Uterus (tissue), 4 donors: ENCODE measurements at places on chromosomes 11 and 22.

DNA sequence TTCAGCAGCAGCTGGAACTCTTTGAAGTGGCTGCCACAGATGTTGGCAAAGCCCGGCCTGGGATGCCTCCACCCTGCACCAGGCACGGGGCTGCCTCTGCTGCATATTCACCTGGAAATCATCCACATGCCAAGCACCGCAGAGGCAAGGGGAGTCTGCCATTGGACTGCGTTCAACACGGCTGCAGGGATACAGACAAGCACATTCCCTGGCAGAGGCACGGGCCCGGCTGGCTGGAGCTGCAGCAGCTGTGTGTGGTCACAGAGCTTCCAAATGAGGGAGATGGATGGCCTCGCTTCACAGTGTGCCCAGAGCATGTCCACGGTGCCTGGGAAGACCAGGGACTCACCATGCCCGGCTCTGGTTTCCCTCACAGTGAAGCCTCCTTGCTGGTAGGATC lies 1378.9 kb downstream of the TBC1D22A start:
- no peak for DNase-seq

DNA sequence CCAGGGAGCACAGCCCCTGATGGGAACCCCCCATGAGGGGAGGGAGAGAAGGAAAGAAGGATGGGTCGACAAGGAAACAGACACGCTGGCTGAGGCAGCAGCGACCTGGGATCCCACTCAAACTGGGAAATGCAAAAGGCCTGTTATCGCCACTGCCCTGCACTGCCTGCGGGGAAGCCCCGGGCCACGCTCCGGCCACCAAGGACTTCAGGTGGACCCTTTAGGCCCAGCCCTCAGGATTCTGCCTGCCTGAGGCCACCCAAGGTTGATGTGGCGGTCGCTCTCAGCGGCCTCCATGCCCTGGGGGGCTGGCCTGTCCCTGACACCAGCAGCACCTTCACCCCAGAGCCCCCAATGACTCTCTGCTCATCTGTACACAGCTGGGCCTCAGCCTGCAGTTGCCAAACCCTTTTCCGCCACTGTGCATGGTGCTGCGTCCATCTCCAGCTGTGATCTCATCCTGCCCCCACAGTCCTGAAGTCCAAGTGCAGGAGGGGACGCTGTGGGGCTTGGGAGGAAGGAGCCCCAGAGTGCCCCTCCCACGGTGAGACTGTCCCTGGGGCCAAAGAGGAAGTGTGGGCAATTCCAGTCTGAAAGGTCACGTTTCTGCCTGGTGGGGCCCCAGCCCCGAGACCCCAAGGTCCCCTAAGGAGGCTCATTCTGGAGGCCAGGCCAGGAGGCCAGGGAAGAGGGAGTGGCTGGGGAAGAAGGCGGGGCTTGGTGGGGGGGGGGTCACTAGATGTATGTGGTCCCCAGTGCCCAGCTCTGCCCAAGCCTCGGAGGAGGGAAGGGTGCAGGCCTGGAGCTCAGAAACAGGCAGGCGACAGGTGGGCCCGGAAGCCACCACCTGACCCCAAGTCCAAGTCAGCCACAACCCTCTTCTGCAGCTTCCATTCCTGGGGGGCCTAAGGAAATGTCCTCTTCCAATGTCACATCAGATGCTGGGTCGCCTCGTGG lies 31.6 kb downstream of the OSBPL5 start:
- DNase-seq: peak; percentile 10

DNA sequence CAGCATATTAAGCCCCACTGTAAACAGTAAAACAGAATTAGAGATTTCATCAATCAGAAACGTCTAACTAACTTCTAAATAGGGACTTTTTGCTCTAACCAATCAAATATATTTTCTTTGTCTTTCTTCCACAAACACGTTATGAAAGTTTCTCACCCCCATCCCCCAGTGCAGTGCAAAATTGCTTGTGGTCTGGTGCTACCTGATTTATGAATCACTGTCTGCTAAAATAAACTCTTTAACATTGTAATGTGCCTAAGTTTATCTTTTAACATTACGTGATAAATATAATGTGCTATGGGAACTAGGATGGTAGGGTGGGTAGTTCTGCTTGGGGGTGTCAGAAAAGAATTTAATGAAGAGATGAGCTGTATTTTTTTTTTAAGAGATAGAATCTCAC lies 47.3 kb upstream of the SLC5A1 start:
- DNase-seq: no peak

- no peak for DNase-seq
Observed at GRCh38 chr11:60240662-60241061, 2.3 kb downstream of the MS4A4E start.

DNA sequence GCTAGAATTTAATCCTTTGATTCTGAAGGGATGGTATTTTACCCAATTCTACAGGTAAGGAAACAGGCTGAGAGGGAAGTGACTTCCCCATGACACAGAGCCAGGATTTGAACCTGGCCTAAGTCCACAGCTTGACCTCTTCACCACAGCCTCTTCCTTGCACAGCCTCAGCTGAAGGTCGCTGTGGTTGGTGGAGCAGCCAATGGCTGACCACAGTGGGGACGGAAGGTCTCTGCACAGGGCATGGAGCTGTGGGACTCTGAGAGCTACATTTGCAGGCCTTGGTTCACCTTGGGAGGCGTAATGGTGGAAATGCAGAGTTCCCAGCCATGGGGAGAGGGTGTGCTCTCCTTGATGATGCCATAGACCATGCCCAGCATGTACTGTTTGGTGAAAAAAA lies 295.0 kb downstream of the DDX10 start:
- no peak for DNase-seq

DNA sequence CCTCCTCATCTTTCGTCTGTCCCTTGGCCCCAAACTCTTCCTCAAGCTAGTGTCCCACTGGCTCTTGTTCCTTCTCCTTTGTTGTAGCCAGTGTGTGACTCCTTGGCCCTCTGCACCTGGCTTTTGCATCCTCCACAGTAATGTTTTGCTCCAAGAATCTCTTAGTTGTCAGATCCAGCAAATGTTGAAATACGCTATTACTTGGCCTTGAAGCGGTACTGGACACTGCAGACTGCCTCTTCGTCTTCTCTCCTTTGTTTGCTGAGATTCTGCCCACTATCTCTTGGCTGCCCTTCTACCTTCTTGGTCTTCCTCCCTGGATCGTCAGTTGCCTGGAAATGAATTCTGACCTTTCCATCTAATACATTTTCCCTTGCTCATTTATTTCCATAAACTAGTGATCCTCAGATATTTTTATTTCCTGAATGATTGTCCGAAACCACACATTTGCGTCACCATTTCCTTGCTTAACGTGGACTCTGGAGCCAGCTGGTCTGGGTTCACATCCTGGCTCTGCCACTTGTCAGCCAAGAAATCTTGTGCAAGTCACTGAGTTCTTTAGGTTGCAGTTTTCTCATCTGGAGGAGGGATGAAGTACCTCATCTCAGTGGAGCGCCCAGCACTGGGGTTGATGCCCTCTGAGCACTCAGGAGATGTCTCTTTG lies 113.6 kb downstream of the LDLRAD3 start:
- peak; percentile 73 for DNase-seq

- DNase-seq: no peak
Observed at GRCh38 chr11:107370390-107370789, 87.2 kb downstream of the CWF19L2 start.

DNA sequence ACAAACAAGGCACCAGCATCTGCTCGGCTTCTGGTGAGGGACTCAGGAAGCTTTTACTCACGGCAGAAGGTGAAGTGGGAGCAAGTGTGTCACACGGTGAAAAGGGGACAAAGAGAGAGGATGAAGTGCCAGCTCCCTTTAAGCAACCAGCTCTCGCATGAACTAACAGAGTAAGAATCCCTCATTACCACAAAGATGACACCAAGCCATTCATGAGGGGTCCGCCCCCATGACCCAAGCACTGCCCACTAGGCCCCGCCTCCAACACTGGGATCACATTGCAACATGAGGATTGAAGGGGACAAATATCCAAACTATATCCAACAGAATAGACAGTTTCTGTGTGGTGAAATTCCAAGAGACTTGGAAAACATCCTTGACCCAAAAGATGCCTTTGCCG lies 198.2 kb upstream of the POU2AF2 start:
- no peak for DNase-seq

GRCh38 chr11:123681030-123681429 lies 26.6 kb upstream of the SCN3B start:
- no peak for DNase-seq

GRCh38 chr22:47215851-47216250 lies 453.4 kb downstream of the TBC1D22A start:
- DNase-seq: no peak

DNA sequence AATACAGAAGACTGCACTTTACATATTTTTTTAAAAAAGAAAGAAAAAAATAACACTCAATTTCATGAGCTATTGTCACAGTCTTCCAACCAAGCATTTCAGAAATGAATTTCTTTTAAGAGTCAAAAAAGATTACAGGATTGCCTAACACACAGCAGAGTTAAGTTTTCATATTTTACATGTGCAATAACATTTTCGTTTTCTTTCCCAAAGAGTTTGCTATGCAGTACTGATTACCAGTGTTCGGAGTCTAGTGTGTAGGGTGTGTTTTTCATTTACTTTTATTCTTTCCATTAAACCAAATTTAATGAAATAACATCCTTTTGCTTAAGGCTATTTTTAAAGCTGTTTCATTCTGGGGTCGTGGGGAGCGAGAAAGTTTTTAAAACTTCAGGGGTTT lies 53.2 kb downstream of the MN1 start:
- DNase-seq: no peak

DNA sequence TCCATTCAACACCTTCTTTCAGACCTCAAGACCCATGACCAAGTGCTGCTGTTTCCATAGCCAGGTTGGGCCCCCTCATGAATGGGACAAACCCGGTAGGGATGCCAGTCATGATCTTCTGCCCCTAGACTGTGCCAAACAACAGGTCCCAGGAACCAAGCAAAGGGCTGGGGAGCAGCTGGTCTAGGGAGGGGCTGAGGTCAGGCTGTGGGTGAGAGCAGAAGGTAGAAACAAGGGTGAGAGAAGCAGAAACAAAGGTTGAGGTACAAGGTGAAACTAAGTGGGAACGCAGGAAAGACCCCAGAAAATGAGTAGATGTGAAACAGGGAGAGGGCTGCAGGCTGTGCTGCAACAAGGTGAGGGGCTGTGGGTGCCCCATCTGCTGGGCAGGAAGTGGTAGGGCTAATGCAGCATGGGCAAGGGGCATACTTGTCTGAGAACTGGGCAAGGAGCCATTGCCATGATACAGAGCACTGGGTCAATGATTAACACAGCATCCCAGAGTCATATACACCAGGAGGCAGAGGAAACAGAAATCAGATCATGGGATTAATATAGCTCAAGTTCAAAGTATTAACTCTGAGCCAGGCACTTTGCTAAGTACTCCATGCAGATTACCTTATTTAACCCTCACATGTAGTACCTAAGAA lies 45.9 kb downstream of the SLC1A2 start:
- DNase-seq: no peak

GRCh38 chr11:117037279-117037974 lies 60.8 kb downstream of the SIK3 start:
- DNase-seq: no peak

DNA sequence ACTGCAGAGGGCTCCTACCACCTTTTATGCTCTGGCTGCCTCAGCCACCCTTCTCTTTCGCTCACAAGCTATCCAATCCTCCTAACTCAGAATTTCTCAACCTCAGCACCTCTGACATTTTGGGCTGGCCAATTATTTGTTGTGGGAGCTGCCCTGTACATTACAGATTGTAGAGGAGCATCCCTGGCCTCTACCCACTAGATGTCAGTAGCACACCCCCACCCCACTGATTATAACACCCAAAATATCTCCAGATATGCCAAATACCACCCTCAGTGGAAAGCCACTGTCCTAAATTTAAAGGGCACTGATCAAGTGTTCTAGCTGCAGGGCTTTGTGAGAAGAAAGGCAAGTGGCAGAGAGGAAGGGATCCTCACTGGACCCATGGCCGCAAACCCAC lies 443.1 kb downstream of the SOX6 start:
- no peak for DNase-seq

DNA sequence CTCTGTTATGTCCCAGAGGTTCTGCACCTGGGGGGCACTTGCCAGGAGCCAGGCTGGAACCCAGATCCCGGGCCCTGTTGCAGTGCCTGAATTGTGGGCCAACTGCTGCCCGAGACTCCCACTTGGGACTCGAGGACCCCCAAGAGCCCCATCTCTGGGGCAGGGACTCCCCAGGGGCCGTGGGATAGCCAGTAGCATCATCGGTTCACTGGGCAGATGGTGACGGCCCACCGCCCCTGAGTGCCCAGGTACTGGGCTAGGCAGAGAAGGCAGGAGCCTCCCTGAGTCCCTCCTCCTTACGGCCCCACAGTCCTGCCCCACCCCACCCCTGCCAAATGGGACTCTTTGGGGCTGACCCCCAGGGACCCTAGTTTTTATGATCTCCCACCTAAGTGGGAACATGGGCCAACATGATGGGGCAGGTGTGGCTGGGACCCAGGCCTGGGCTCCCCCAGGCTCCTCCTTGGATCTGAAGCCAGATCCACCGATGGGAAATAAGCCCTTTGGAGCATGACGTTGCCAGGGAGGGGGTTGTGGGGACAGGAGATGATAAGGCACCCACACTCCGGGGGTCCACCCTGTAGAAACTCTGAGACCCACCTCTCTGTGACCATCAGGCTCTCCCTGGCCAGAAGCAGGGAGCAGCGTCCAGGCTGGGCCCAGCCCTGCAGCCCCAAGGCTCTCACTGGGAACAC lies 94.5 kb upstream of the FGF3 start:
- no peak for DNase-seq

DNA sequence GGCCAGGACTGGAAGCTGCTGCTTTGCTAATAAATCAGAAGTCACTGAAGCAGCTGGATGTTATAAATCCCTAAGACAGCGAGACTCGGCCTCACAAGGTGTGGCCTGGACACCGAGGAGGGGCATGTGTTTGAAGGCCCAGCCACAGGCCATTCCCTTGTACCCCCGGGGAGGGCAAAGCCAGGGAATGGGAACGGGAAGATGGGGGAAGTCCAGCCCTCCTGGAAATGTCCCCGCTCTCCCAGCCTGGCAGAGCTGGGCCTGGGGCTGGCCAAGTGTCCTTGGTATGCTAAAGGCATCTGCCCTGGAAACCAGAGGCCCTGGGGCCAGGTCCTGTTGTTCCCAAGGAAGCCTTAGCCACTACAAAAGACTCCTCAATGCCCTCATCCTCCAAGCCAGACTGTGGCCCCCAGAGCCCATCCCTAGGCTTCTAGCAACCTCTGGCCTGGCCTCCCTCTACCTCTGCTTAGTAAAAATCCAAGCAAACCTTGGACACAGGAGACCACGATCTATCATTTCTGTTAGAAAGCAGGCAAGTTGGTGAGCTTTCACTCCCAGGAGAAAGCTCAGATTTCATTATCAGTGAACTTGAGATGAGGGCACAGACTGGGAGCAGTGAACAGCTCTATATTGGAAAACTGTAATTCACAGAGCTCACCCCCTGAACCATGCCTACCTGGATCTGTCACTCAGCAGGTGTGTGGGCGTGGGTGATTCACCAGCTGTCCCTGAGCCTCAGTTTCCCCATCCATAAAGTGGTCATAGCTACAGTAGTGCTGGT lies 11.0 kb downstream of the CHST1 start:
- no peak for DNase-seq

GRCh38 chr22:31637447-31637890 lies 24.5 kb downstream of the PISD start:
- DNase-seq: no peak

- DNase-seq: peak; percentile 33
Observed at GRCh38 chr11:70398834-70399680, 728 bp downstream of the CTTN start.
